Right lobe of liver (tissue), 6 donors: ENCODE measurements at places on chromosomes 7 and 10.

DNA sequence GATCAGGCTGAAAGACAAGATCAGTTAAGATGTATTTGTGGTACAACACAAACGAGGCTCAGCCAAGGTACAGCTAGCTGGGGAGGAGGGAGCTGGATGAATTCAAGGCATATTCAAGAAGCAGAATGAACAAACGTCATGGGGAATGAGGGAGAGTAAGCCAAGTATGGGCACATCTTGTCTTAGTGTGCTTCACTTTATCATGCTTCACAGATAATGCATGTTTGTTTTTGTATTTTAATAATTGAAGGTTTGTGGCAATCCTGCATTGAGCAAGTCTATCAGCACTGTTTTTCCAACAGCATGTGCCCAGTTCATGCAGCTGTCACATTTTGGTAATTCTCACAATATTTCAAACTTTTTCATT is 135.4 kb downstream of the HIBADH start:
- H3K27ac ChIP-seq, result no peak overlapping the region
- peaks cover 18% of the 10 kb centered on the region for H3K36me3 ChIP-seq
- no peak overlapping the region for H3K4me3 ChIP-seq
- no peaks in the 10 kb centered on the region for H3K4me1 ChIP-seq

DNA sequence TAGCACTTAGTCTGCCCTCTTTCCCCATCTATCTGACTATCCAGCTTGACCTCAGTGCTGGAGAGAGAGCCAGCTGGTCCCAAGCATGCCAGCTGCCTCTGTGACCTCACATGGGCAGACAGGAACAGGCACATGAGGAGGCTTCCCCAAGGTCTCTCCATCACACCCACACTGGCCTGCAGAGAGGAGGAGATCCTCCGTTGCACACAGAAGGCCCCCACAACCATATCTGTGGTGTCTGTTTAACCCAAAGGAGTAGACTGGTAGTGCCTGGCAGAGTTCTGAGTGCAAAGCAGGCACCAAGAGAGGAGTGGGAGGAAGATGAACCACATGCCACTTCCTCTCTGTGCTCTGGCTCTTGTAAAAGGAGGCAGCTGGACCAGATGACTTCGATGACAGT is 4.8 kb upstream of the ANK3 start:
- H3K4me1 ChIP-seq, result no peaks in the 10 kb centered on the region
- no peak overlapping the region for H3K27ac ChIP-seq
- no peak for DNase-seq
- no peak overlapping the region for H3K4me3 ChIP-seq

DNA sequence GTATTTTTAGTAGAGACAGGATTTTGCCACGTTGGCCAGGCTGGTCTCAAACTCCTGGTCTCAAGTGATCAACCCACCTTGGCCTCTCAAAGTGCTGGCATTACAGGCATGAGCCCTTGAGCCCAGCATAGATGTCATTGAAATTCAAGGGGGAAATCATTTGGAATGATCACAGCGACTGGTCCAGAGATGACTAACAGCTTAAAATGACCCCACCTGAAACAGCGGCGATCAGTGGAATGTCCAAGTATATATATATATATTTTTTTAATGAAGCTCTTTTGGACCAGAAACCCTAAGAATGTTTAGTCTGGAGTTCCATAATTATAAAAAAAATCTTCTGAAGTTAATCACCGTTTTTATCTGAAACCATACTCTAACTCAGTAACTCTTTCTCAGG is 12.5 kb upstream of the AKR1E2 start:
- H3K4me1 ChIP-seq, result no peaks in the 10 kb centered on the region
- no peaks in the 10 kb centered on the region for H3K36me3 ChIP-seq
- no peak overlapping the region for H3K4me3 ChIP-seq
- H3K27ac ChIP-seq, result no peak overlapping the region
- H3K27me3 ChIP-seq, result no peaks in the 10 kb centered on the region
- DNase-seq, result no peak

DNA sequence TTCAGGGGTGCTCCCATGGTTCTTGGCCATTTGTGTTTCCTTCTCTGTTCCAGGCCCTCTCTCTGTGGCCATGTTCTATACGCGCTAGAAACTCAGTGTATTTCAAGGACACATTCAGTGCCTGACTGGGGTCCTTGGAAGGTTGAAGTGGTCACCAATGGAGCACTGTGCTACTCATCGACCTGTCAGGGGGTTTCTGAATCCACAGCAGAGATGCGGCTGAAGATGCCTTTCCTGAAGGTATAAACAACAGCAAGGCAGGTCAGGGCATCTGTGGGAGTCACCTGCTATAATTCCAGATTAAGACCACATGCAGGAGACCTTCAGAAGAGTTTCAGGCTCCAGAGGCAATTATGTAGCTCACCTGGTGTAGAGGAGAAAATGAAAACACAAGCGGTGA is 86.8 kb upstream of the MGMT start:
- no peaks in the 10 kb centered on the region for H3K4me1 ChIP-seq
- DNase-seq, result no peak
- H3K27ac ChIP-seq, result no peak overlapping the region
- H3K36me3 ChIP-seq, result no peaks in the 10 kb centered on the region
- H3K27me3 ChIP-seq, result no peaks in the 10 kb centered on the region

GRCh38 chr10:93600446-93601145 is 439 bp downstream of the RBP4 start:
- H3K4me1 ChIP-seq, result peaks cover 12% of the 10 kb centered on the region
- H3K36me3 ChIP-seq, result peaks cover 5% of the 10 kb centered on the region
- H3K27me3 ChIP-seq, result no peaks in the 10 kb centered on the region
- peak overlapping the region; percentile 56 for H3K4me3 ChIP-seq

GRCh38 chr10:80416479-80417098 is 8.2 kb downstream of the PRXL2A start:
- no peaks in the 10 kb centered on the region for H3K36me3 ChIP-seq
- H3K4me3 ChIP-seq, result no peak overlapping the region
- DNase-seq, result no peak
- H3K27ac ChIP-seq, result no peak overlapping the region
- peaks cover 2% of the 10 kb centered on the region for H3K4me1 ChIP-seq

GRCh38 chr10:69504576-69505250 is 53.4 kb downstream of the TSPAN15 start:
- H3K4me1 ChIP-seq, result no peaks in the 10 kb centered on the region
- no peaks in the 10 kb centered on the region for H3K27me3 ChIP-seq

DNA sequence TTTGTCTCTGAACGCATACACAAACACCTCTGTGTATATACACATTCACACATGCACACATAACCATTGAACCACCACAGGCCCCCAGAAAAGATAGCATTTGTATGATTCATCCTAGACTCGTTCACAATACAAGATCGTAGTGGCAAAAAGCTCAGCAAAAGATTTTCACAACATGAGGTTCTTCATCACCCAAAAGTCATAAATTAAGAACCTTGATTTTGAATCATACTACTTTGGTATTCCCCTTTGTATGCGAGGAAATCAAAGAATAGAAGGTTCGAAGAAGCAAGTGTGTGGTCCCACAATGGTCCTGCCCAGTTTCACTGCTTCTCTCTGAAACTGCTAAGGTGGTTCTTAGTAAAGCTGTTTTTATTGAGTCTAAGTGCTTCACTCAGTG is 200.7 kb downstream of the CELF2 start:
- H3K36me3 ChIP-seq, result no peaks in the 10 kb centered on the region
- H3K27ac ChIP-seq, result no peak overlapping the region
- H3K4me3 ChIP-seq, result no peak overlapping the region
- DNase-seq, result no peak
- no peaks in the 10 kb centered on the region for H3K4me1 ChIP-seq
- H3K27me3 ChIP-seq, result no peaks in the 10 kb centered on the region

DNA sequence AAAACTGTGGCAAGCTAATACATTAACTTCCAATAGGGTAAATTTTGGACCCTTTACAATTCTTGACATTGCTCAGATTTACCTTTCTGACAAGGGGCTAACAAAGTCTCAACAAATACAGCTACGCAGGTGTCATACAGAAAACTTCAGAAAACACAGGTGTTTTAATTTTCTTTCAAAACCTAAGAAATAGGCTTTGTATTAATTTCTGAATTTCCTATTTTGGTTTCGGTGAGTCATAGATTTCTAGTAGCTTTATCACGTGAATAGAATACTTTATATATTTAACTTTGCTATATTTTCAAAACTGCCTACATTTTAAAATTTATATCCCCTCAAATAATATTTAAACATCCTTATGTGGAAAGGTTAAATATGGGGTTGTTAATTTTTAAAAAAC is 215.3 kb downstream of the DGKB start:
- H3K36me3 ChIP-seq, result no peaks in the 10 kb centered on the region
- H3K4me1 ChIP-seq, result no peaks in the 10 kb centered on the region
- no peak for DNase-seq
- H3K27ac ChIP-seq, result no peak overlapping the region
- no peak overlapping the region for H3K4me3 ChIP-seq

DNA sequence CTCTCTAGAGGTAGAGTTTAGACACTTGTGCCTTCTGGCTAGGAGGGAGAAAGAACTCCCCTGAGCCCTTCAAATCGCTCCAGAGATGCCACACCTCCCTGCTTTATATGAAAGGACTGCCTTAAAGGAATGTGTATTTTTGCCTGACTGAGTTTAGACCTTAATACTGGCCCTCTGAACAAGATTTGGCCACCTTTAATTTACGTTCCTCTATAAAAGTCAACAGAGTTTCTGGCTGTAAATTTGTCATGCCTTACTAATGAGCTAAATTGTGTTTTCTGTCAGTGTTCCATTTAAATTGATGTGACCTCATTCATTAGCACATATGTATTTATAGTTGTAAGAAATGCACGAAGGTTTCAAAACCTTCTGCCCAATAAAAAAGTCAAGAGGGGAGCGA is 48.0 kb downstream of the SEMA3C start:
- no peak overlapping the region for H3K4me3 ChIP-seq
- DNase-seq, result no peak
- no peaks in the 10 kb centered on the region for H3K27me3 ChIP-seq
- H3K27ac ChIP-seq, result no peak overlapping the region
- no peaks in the 10 kb centered on the region for H3K4me1 ChIP-seq

DNA sequence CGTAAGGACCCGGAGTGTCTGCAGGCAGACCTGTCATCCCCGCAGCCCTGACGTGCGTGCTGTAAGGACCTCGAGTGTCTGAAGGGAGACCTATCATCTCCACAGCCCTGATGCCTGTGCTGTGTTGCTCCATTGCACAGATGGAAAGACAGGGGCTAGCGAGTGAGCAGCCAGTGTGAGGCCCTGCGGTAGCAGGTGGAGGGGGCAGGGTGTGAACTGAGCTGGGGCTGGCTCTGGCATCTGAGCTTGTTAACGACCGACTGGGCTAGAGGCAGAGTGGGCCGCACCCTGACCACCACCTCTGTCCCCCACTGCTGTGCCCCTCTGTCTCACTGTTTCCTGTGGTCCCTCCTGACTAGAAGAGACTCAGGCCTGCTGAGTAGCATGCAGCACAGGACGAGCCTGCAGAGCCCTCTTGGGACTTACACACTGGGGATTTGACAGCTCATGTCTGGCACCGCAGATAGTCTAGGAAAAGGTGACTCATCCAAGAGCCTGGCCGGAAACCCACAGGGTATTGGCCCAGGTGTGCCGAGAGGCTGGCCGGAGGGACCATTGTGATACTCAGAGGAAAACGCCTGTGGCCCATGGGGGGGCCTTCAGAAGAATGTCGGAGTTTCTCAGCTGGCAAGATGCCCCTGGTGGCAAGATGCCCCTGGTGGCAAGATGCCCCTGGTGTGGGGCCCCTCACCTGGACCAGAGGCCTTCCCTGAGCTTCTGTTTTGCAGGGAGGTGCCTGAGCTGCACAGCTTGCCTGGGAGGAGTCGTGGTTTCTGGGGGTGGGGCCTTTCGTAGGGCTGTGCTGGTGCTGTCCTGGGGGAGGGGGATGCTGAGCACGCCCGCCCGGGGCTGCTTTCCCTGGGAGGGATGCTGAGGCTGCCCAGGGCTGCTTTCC is 34.3 kb downstream of the INPP5A start:
- no peaks in the 10 kb centered on the region for H3K27me3 ChIP-seq
- DNase-seq, result peak; percentile 54
- peaks cover 19% of the 10 kb centered on the region for H3K4me1 ChIP-seq
- no peak overlapping the region for H3K27ac ChIP-seq

- no peak overlapping the region for H3K27ac ChIP-seq
- no peaks in the 10 kb centered on the region for H3K4me1 ChIP-seq
- H3K36me3 ChIP-seq, result no peaks in the 10 kb centered on the region
- DNase-seq, result no peak
- no peaks in the 10 kb centered on the region for H3K27me3 ChIP-seq
Measured at GRCh38 chr10:61791216-61791615, 110.3 kb upstream of the ARID5B start.

- no peak overlapping the region for H3K4me3 ChIP-seq
- no peak for DNase-seq
- H3K36me3 ChIP-seq, result no peaks in the 10 kb centered on the region
- H3K27ac ChIP-seq, result no peak overlapping the region
- H3K27me3 ChIP-seq, result no peaks in the 10 kb centered on the region
Measured at GRCh38 chr7:25009257-25009656, 29.3 kb upstream of the OSBPL3 start.

DNA sequence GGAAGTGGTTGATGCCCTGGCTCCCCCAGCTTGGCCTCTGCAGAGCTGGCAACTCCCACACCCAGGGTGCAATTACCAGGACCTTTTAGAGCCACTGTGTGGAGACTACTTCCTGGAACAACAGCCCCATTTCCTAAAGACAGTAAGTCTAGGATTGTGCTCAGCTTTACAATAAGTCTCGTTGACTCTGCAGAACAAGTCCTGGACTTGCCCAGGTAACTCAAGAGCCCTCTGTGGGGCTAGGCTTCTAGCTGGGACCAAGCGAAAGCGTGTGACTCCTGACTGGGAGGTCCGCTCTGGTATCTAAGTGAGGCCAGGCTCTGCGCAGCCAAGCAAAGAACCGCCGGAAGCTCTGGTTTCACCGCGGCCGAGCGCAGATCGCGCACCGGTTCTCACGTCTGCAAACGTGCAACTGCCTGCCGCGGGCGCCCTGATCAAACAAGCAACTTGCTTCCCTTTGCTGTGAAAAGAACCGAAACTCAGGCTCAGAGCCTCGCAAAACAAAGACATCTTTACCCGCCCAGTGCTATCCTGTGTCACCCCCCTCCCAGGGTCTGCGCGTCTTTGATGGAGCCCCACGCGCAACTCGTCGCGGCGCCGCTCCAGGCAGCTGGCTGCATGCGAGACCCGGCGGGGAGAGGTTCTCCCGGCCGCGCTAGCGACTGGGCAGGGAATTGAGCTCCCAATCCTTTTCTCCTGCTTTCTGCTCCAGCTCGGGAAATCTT is 4.4 kb upstream of the PDLIM1 start:
- H3K4me1 ChIP-seq, result peaks cover 6% of the 10 kb centered on the region
- H3K27ac ChIP-seq, result no peak overlapping the region
- H3K27me3 ChIP-seq, result no peaks in the 10 kb centered on the region
- H3K36me3 ChIP-seq, result no peaks in the 10 kb centered on the region
- H3K4me3 ChIP-seq, result peak overlapping the region; percentile 23
